ENCODE measurements at places on chromosomes 7 and 10.

DNA sequence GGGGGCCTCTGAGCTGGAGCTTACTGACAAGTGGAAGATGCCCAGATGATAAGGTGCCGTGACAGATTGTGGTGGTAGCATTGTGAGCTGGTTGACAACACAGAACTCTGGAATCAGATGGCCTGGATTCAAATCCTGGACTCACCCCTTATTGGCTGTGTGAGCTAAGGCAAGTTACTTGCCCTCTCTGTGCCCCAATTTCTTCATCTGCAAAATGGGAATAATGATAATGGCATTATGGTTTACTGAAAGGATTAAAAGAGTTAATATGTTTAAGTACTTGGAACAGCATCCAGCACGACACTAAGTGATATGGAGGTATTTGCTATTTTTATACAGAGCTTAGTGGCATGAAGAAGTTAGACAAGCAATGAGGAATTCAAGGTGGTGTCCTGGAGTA is 465.9 kb upstream of the GALNT17 start:
- DNase-seq = no peak

DNA sequence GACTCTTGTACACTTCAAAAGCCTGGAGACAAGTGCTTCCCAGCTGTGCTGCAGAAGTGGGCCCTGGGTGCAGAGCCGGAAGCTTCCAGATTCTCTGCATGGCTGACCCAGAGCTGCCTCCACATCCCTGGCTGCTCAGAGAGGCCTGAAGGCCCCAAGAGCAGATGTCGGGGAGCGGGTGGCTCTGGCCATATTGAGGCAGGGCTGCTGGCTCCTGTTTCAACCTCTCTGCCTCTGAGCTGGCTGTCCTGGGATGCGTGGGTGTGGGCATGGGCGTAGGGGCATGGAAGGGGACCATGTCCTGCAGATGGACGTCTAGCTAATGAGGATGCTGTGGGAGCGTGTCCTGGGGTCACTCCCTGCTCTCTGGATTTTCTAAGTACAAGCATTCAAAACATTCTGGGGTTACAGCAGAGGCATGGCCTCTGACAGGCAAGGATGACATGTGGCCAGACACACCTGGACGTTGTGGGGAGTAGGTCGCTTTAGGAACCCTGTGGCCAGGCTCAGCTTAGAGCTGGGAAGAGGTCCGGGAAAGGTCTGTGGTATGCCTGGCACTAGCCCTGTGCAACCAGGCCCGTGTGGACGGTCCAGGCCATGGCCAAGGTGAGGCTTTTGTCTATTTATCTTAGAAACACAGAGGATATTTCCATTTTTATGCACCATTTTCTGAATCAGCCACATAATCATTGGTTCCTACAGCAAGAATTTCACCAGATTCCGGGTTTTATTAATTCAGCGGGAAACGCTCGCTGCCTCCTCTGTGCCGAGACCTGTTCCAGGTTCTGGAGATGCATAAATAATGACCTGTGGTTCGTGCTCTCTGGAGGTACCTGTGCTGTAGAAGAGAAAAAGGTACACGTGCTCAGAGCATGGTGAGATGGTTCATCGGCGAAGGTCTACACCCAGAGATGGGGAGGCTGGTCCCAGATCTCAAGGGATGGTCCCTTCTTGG is 361.1 kb downstream of the GLRX3 start:
- no peak for DNase-seq

- DNase-seq = no peak
Measured at GRCh38 chr7:72493850-72494661, 81.9 kb upstream of the CALN1 start.

DNA sequence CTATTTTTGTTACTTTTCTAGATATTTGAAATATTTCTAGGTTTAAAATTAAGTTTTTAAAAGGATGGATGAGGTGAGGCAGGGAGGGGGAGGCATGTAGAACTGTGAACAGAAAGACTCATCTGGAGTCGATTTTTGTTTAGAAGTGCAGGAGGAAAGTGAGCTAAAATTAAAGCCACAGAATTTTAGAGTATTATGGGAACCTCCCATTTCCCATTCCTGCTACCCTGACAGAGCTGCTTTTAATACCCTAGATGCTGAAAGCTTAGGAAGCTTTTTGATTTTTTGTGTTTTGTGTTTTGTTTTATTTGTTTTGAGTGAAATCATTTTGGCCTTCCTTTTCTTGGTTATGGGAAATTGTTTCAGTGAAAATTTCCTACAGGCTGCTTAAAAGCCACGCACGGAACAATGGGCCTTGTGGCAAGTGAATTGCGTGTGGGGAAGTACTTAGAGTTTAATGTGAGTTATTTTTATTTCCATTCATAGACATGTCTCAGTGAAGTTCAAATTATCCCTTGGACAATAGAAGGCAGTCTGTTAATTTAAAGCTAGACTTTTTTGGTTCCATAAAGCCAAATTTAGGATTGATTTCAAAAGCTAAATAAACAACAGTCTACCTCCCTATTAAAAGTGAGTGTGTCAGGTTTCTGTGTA is 102.0 kb upstream of the HDAC9 start:
- DNase-seq = no peak

DNA sequence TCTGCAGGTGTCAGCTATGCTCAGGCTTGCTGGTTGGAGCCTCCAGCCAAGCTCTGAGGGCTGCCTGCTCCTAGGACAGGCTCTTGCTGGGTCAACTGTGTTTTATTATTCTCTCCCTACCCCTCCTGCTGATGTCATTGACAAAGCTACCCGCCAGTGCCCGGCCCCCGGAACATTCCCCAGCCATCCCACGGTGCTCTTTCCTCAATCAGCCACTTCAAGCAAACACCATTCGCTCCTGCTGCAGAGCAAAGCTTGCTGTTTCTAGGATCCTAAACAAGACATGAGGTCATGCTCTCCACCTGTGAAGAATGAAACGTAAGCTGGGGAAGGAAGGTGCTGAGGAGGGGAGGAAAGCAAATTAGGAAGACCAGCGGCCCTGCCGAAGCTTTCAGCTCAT is 2.1 kb upstream of the C10orf71 start:
- DNase-seq = no peak

- DNase-seq = no peak
Measured at GRCh38 chr7:82284936-82285519, 158.5 kb downstream of the CACNA2D1 start.

- no peak for DNase-seq
Measured at GRCh38 chr7:29248713-29249382, 54.3 kb downstream of the CHN2 start.

- peak; percentile 12 for DNase-seq
Measured at GRCh38 chr10:110523736-110524135, 26.0 kb downstream of the DUSP5 start.

DNA sequence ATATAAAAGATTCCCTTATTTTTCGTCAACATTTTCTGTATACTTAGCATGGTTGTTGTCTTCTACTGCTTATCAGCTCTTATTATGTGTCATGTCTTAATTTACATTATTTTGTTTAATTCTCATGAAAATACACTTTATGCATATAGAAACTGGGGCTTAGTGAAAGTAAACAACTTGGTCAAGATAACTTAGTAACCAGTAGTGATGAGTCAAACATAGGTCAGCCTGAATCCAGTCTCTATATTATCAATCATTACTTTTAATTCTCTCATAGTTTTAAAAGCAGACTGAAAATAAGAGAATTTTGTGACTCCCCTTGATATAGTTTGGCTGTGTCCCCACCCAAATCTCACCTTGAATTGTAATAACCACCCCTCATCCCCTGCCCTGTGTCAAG is 119.6 kb upstream of the TPK1 start:
- no peak for DNase-seq

DNA sequence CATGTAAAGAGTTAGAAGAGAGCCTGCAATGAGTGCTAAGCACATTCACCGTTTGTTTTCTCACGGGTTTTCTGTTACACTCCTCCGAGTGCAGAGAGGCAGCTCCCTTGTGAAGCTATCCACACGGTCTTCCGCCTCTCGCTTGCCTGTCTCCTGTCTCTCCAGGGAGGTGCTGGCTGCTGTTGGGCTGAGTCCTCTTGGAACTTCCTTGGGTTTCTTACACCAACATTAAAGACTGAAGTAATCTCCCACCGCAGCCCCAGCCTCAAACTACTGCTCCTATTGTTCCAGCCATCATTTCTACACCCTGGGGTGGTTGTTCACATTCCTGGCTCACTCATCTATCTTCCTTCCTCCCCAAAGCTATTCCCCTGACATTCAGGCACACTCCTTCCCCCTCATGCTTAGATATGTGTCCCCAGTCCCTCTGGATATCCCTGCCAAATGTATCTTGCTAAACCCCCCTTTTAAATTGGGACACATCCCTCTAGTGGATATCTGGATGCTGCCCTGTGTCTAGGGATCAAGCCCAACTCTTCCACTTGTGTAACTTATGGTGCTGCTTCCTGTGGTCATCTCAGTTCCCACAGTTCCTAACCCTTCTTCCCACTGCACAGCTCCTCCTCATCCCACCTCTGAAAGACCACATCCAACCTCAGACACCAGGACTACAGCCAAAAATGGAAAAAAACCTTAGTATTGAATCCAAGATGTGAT is 14.1 kb downstream of the ESYT2 start:
- DNase-seq = no peak

DNA sequence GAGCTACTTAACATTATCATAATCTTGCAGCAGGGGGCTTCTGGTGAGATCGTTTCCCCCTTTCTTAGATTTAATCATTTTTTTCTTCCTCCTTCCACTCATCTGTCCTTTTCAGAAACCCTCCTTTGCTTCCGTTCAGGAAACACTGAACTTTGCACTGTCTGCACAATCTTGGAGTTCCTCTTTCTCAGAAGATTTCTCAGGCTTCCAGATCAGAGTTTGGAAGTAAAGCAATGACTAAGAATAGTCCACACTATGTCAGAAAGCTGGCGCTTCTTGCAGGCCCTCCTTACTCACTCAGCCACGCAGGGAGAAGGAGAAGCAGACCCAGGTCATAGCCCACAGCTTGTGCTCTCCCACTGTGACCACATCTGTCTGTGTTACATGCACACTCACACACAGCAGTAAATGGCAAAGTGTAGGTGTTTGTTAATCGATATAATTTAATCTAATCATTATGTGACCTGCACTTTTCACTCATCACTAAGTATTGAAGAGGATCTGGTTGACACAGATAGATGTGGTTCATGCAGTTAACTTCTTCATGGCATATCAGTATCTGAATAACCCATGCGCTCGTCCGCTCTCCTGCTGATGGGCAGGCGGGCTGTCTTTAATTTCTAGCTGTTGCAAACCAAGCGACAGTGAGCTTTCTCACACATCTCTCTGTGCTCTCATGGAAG is 30.2 kb downstream of the ALOX5 start:
- no peak for DNase-seq

DNA sequence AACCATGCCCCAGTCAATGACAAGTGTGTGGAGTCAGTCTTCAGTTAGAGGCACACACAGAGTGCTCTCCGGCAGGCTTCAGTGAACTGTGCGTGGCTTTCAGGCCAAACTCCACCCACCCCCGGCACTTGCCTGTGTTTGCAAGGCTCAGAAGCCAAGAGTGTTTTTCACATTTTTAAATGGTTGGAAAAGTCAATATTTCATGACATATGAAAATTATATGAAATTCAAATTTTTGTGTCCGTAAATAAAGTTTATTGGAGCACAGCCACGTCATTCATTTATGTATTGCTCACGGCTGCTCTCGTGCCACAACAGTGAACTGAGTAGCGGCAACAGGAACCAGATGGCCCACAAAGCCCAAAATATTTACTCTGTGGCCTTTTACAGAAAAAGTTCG is 104.7 kb downstream of the SFMBT2 start:
- DNase-seq = no peak

- peak; percentile 62 for DNase-seq
Measured at GRCh38 chr7:131741446-131741845, 185.0 kb upstream of the PODXL start.

DNA sequence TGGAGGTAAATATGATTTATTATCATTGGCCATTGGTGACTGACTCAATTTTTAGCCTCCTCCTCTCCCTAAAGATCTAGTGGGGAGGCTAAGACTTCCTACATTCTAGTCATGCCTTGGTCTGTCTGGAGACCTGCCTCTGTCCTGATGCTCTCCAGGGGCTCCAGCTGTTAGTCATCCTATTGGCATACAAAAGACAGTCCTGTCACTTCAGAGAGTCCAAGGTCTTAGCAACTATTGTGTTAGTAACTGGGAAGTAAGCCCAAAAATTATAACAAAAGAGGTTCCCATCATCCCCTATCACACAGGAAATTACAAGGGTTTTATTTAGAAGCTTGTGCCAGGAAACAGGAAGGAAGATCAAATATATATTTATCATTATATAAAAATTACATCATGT is 400.6 kb upstream of the VSTM2A start:
- no peak for DNase-seq

DNA sequence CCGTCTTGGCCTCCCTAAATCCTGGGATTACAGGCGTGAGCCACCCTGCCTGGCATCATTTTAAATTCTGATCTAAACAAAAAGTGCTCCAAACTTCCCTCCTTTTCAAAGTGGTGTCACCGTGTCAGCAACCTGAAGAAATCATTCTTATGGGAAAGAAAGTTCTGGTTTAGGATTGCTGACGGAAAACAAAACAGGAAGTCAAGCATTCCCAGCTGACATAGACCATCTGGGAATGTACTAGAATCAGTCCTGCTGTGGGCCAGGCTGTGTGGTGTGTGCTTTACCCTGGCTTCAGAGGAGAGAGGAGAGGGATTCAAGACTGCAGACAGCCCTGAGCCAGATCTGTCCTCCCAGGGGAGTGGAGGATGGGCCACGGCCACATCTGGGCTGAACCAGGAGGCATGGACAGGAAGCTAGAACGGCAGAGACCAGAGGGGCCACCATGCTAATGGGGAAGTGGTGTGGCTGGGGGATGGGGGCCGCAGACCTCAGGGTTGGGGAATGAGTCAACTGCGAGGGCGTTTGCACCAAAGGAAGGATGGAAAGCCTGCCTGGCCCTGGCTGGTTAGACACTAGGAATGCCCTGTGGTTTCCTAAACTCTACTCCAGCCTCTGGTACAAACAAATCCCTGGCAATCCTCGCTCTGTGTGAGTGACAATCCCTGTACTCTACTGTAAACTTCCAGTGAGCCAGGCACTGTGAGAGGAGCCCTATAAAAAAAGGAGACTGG is 16.7 kb upstream of the CLIP2 start:
- peak; percentile 85 for DNase-seq

GRCh38 chr10:45439873-45440272 is 65.9 kb downstream of the ALOX5 start:
- DNase-seq = no peak

DNA sequence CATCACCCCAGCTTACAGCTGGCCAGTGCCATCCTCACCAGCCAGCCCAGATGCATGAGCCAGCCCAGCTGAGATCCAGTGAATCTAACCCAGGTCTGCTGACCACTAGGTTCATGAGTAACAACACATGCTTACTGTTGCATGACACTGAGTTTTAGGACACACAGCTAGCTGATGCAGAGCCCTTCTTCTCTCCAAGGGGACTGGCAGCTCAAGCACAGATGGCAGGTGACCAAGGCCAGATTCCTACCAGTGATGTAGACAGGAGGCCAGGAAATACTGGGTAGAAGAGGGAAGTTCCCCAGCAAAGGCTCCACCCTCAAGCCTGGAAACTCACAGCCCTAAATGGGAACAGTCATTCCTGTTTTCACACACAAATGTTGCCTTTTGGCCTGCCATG is 236.6 kb downstream of the GRID1 start:
- DNase-seq = no peak

All from coronary artery (tissue), 2 donors.